ENCODE measurements at places on chromosomes 7 and 10.

DNA sequence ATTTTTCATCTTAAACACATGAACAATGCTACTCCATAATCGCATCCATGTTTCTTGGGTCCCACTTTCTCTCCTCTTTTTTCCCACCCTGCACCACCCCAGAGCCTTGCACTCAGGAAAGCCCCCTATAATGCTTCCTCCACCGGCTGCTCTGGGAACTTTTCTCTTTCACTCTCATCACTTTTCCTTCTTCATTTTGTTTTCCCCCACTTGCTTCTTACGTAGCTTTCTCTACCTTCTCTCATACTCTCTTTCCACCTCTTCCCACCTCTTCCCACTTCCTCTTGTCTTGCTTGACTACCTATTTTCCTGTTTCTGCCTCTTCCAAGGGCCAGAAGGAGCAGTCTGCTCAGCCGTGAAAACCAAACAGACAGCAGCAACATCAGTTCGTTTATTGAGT lies 229.5 kb upstream of the RHOBTB1 start:
- DNase-seq, result no peak

DNA sequence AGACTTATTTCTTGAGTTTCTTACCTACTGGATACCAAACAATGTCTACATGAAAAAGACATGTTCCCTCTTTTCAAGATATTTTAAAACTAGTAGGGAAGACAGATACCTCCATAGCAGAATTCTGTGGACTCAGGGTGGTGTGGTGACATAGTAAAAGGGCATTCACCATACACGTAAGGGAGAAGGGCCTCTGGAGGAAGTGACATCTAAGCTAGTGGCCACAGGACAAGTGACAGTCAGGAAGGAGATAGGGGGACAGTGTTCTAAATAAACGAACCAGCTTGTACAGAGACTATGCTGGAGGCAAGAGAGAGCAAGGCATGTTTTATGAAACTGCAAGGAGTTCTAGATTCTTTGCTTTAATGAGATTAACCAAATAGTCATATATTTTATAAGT lies 321.7 kb upstream of the LRGUK start:
- DNase-seq, result no peak

DNA sequence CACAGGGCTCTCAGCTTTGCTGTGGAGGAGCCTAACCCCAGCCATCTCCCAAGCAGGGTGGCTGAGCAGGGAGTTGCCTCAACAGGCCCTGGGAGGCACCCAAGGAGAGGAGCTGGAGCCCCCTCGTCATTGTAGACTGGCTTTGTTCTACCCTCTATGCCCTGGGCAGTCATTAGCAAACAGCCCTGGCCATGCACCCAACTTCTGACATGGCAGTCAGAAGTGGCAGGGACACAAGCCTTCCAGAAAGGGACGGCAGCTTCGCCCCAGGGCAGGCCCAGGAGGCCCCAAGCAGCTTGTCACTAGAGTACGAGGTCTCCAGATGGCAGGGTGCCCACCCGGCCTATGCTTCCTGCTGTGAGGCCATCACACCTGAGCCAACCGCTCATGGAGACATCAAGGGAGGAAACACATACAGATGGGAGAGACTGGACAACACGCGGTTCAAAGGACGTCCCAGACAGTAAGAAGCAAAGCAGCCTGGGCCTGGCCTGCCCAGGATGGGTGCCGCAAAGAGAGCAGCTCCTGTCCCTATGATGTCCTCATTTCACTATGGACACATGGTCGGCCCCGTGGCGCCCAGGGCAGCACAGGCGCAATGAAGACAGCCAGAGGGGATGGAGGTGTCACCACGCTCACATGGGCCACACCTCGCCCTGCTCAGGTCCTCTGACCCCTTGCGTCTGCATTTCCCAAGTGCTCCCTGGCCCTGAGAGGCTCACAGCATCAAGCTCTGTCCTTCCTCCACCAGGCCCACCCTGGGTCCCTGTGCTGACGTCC lies 190.9 kb upstream of the CXCL12 start:
- DNase-seq, result no peak

DNA sequence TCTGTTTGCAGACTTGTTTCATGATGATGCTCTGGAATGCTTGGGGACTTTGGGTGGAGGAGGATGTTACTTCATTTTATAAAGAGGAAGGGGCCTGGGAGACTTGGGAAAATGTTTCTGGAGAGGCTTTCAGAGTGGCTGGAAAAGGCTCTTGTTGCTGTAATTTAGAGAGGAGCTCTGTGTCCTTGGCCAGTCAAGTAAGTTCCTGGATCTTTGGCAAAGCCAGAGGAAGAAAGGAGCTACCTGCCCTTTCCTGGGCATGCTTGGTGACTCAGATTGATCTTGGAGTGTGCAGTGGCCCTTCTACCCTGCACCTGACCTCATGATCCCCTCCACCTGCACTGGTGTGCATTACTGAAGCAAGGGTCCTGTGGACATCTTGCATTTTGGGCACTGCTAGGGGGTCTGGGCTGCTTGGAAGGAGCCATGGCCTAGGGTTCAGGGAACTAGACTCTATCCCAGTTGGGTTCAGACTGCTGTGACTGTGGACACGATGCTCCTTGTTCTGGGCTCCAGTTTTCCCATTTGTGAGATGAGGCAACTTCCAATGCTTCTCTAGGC lies 56.1 kb downstream of the ADCYAP1R1 start:
- no peak for DNase-seq

DNA sequence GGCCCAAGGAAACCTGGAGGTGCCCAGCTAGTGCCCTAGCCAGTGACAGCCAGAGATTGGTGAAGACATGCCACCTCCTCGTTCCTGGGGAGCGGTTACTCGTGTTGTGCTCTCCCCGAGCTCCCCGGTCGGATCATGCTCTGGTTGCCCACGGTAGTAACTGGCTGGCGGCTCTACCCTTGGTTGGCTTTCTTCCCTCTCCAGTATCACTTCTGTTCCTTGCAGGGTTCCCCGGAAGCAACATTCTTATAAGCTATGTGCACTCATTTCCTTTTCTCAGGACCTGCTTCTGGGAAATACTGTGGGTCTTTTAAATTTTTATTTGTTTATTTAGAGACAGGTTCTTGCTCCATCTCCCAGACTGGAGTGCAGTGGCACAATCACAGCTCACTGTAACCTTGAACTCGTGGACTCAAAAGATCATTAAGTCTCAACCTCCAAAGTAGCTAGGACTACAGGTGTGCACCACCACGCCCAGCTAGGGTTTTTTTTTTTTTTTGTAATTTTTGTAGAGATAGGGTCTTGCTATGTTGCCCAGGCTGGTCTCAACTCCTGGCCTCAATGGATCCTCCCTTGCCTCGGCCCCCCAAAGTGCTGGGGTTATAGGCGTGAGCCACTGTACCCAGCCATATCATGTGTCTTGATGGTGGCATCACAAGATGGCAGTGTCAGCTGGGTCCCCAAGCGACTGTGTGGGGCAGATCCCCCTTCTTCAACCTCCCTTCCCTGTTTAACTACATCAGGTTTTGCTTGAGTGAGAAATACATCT lies 6.9 kb upstream of the CALHM1 start:
- DNase-seq, result no peak

- peak; percentile 6 for DNase-seq
Measured at GRCh38 chr7:121913947-121914675, 41.1 kb downstream of the PTPRZ1 start.

GRCh38 chr7:43114458-43114780 lies 2.0 kb downstream of the HECW1 start:
- DNase-seq, result no peak

GRCh38 chr7:125773113-125773785 lies 843.6 kb upstream of the POT1 start:
- no peak for DNase-seq

DNA sequence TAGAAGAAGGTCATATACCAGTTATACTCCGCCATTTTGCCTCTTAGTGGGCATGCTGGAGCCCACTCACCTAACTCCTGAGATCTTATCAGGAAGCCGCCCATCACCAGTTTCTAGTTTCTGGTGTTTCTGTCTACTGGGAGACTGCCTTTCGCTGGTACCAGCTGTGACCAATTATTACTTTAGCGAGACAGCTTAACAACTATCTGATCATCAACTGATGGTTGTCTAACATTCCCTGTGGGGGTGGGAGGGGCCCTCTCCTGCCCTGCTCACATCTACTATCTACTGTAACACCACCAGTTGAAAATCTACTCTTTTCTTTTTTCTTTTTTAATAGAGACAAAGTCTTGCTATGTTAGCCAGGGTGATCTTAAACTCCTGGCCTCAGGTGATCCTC lies 46.2 kb upstream of the C10orf67 start:
- DNase-seq, result no peak

DNA sequence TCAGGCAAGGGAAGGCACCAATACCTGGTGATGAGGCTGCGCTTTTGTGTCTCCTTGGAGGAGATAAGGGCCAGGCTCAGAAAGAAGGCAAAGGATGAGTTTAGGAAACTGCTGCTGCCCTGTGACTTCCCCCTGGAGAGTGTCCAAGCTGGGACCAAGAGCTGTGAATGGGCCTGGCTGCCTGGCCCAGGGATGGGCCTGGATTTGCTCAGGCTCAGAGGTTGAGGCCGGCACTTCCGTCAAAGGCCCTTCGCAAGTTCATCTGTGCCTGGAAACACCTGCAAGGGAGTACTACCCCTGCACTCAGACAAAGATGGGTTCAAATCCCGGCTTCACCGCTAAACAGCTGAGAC lies 50.5 kb upstream of the NANOS1 start:
- DNase-seq, result no peak

DNA sequence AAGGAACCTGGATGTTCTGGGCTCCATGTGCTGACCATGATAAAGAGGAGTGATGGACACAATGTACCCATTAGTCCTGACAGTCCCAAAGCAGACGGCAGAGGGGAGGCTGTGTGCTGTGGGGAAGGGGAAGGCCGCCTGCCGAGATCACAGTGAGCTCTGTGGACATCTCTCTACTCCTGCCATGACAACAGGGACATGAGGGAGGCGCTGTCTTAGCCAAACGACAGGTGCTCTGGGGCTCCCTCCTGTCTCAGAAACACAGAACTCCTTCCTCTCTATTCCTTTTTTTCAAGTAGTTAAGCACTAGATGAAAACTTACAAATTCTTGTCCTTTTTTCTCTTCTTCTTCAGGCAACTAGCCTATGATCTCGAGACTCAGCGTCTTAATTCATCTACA lies 113.1 kb downstream of the RNF32 start:
- no peak for DNase-seq

GRCh38 chr10:79404231-79404609 lies 41.2 kb downstream of the ZCCHC24 start:
- no peak for DNase-seq

DNA sequence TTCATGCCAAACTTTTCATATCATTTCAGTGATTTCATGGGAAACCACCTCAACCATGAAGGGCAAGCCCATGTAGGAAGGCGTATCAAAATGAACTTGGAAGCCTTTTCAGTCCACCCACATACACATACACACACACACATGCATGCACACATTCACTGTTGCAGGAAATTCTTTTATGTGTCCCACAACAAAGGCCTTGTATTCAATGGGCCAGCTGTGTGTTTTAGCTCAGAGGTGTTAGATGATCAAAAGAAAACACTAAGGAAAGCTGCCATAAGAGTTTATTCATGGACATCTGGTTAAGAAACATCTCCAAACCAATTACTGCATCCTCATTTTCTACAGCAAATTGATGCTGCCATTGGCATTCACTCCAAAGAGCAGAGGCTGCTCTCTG lies 74.4 kb upstream of the STK17A start:
- no peak for DNase-seq

GRCh38 chr7:43649755-43650274 lies 66.9 kb downstream of the STK17A start:
- no peak for DNase-seq

DNA sequence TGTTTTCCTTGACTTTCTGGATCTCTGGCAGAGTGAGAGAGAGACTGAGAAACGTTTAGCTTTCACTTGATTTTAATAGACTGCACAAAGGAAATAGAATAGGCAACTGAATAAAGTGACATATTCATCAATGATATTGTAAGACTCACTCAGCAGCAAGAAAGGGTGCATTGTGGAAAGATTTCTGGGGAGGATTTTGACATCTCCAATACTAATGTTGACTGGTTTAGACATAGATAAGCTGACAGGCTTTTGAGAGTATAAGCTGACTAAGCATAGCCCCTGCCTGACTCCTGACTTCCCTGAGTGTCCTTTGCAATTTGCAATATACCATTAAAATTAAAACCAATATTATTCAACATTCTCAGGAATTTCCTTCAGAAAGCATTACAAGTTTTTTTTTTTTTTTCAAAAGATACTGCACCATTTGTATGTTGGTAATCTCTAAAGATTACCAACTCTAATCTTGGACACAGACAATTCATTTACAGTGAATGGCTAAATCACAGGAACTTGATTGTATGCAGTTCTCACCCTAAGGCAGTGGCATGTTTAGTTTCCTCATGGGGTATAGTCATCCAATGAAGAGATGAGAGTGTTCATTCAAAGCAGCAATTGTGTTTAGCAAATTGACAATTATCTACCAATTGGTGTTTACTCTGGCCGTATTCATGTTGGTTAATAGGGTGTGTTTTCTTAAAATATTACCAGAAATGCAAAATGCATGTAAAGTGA lies 325.6 kb downstream of the SORCS3 start:
- DNase-seq, result no peak

- DNase-seq, result no peak
Measured at GRCh38 chr10:69278446-69278963, at the start of gene HK1. HK1 (plus strand) TSS chr10:69278496.

GRCh38 chr10:90614631-90615030 lies 243.2 kb downstream of the HTR7 start:
- DNase-seq, result no peak

DNA sequence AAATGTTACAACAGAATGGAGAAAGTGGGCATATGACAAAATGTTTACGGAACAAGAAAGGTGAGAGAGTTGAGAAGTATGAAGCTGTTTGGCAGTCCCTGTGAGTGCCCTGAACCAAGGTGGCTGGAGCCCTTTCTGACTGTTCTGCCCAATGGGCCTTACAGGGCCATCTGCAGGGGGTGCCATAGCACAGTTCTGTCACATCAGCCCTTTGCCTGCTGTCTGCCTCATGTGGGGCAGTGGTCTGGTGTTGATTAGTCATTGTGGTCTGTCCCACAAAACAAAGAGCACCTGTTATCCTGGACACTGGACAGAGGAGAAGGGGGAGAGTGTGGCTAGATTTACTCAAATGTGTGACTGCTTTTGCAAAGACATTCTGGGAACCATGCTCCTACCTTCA lies 51.5 kb upstream of the OSBPL3 start:
- no peak for DNase-seq

- no peak for DNase-seq
Measured at GRCh38 chr7:13092708-13093005, 405.2 kb downstream of the ARL4A start.

- no peak for DNase-seq
Measured at GRCh38 chr10:76089556-76090180, 658.2 kb downstream of the LRMDA start.

GRCh38 chr10:31061941-31062340 lies 30.3 kb upstream of the ZNF438 start:
- no peak for DNase-seq

DNA sequence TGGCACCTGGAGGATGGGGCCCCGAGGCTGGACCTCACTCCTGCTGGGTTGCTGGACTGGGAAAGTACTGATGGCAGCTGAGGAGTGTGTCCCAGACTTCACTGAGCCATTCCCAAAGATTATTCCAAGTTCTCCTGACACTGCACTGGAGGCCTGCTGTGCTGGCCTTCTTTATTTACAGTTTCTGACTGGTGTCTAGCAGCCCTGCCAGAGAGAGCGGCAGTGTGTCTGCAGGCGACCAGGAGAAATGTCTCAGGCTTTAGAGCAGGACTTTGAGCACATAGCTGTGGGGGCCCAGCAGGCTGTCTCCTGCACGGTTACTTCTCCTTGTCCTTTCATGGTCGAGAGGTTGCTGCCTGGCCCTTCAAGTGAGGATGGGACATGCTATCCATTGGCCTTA lies 16.1 kb downstream of the HTRA1 start:
- no peak for DNase-seq
